Effector CD4-positive, alpha-beta T cell (primary cell): ENCODE measurements at places on chromosomes 6 and 20.

GRCh38 chr6:15036690-15037245 is 209.1 kb upstream of the JARID2 start:
- no peak for DNase-seq

- DNase-seq, result no peak
These were observed 32.7 kb upstream of the SNAP25 start for GRCh38 chr20:10185741-10186558.

- no peak for DNase-seq
These were observed 138.6 kb downstream of the KHDC1L start for GRCh38 chr6:73086726-73087125.

DNA sequence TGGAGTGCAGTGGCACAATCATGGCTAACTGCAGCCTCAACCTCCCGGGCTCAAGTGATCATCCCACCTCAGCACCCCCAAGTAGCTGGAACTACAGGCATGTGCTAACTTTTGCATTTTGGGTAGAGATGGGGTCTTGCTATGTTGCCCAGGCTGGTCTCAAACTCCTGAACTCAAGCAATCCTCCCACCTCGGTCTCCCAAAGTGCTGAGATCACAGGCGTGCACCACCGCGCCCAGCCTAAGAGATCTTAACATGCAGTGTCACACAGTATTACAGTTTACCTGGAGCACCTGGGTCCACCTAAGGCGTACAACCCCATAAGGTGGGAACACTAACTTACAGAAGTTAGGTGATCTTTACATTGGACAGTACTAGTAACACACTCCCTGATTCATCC is 29.5 kb downstream of the TMEM242 start:
- no peak for DNase-seq

DNA sequence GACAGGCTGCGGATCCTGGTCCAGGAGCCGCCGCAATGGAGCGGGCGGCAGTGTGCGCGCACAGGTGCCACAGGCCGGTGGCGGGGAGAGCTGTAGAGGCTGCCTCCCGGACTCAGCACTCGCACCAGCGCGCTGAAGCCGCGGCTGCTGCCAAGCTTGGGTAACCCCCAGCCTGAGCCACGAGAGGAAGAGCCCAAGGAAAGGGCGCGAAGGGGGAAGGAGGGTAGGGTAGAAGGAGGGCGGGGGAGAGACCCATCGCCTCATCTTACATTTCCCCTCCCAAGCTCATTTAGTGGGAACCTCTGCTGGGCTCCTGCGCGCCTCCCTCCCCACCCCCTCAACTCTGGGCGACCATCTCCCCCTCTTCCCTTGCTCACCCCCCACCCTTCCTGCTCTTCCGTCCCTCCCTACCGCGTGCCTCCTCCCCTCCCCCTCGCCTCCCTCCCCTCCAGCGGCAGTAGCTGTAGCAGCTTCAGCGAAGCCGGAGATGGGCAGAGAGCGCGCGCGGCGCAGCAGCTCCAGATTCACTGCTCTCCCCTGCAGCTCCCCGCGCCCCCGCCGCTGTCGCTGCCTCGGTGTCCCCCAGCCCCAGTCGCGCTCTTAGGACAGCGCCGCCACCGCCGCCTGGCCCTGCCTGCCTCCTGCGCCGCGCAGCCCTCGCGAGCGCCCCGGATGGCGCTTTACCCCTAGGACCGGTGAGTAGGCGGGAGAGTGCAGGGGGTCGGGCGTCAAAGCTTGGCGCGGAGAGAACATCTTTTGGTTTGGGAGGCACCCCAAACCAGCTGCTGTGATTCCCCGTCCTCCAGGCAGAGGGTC is at the start of gene FUT9:
Gene FUT9 (plus strand): TSS at position 457 of the 816 bp plus-strand sequence. CDS start 187,182 bp downstream, outside the sequence.
- no peak for DNase-seq

DNA sequence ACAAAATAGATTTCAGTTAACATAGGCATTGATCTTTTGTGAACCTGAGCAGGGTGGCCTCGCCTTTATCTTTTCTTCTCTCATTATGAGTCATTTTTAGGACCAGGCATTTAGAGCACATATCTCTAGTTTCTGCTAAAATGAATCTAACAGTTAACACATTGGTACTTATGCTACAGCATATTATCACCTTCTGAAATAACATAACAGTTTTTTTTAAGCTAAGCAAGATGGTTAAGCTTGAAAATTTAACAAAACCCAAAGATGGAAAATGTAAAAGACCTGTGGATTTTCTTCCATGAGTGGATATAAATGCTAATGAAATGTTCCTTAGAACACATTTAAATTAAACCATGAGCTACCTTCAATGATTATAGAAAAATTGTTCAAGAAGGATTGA is 487.1 kb upstream of the RNF217 start:
- no peak for DNase-seq

GRCh38 chr6:1321738-1322137 is 9.8 kb downstream of the FOXQ1 start:
- no peak for DNase-seq

- no peak for DNase-seq
These were observed 28.8 kb downstream of the RARS2 start for GRCh38 chr6:87561017-87561416.

GRCh38 chr6:52491203-52492069 is 71.3 kb downstream of the EFHC1 start:
- DNase-seq, result no peak

- DNase-seq, result peak; percentile 56
These were observed 198.6 kb downstream of the DTNBP1 start for GRCh38 chr6:15464211-15464725.

DNA sequence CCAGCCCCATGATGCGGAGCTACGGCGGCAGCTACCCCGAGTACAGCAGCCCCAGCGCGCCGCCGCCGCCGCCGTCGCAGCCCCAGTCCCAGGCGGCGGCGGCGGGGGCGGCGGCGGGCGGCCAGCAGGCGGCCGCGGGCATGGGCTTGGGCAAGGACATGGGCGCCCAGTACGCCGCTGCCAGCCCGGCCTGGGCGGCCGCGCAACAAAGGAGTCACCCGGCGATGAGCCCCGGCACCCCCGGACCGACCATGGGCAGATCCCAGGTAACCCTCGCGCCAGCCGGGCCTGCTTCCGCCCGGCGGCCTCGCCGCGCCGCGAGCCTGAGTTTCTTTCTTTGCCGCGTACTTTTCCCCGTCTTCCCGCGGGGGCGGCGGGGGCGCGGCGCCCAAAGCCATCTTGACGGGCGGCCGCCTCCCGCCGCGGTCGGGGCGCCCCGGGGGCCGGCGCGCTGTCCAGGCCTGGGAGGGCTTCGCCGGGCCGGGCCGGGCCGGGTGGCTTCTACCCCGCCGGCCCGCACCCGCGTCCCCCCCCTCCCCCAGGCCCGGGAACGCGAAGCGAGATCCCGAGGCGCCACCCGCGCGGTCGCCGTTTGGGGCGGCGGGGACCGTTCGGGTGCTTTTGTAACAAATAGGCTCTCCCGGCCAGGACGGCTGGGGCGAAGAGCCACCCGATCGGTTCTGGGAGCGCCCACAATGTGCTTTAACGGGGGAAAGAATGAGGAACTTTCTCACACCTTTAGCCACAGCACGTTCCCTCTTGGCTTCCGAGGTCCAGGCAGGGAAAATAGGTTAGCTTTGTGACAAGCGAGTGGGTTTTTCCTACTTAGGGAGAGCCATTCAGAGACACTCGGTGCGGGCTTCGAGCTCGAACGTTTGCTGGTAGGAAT is 2.3 kb downstream of the ARID1B start:
- DNase-seq, result peak; percentile 31

- DNase-seq, result no peak
These were observed 183.1 kb downstream of the GMPR start for GRCh38 chr6:16421462-16421960.
